ENCODE measurements at places on chromosomes 2 and 18.

- DNase-seq: no peak
These were observed 221.4 kb upstream of the FBXO11 start for GRCh38 chr2:48127612-48128191.

DNA sequence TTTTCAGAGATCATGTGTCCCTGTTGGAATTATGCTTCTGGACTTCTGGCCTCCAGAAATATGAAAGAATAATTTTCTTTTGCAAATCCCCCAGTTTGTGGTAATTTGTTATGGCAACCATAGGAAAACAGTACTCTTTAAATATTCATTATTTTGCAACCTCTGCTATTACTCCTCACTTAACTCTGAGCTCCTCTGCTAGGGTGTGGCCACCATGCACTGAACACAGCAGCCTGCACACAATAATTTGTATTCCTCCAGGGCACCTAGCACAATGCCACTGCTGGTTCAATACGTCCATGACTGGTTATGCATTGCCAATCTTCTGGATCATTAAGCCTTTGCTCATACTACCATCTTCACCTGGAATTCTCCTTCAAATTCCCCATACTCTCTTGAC, 232.0 kb downstream of the CNTNAP5 start:
- no peak for DNase-seq

DNA sequence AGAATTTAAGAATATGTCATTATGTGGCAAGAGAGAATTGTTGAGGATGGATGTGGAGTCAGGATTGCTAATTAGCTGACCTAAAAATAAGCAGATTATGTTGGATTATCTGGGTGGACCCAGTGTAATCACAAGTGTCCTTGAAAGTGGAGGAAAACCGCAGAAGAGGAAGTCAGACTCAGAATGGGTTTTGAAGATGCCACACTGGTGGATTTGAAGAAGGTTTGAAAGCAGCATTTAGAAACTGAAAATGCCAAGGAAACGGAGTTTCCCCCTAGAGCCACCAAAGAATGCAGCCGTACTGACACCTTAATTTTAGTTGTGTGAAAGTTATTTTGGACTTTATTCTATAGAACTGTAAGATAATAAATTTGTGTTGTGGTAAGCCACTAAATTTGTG, 41.6 kb upstream of the DPP10 start:
- DNase-seq: peak; percentile 0

DNA sequence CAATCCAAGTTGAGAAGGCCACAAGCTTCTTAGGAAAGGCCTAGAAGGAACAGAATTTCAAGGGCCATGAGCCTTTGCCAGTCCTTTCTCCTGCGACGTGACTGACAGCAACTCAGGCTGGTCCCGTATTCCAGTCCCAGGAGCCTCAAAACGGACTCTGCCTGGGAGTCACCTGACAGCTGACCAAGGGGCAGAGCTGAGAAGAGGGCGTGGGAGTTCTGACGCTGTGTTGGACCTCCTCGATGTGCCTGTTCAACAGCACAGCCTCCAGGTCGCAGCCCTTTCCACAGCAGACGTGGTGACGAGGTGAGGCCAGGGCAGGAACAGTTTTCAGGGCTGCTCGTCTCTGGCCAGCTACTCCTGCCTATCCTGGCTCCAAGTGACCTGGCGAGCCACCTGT, 37.6 kb downstream of the CENPO start:
- DNase-seq: no peak

GRCh38 chr2:38797250-38797676, 19.3 kb downstream of the GEMIN6 start:
- no peak for DNase-seq

- DNase-seq: no peak
These were observed 29.2 kb downstream of the GALNT1 start for GRCh38 chr18:35610724-35611123.

DNA sequence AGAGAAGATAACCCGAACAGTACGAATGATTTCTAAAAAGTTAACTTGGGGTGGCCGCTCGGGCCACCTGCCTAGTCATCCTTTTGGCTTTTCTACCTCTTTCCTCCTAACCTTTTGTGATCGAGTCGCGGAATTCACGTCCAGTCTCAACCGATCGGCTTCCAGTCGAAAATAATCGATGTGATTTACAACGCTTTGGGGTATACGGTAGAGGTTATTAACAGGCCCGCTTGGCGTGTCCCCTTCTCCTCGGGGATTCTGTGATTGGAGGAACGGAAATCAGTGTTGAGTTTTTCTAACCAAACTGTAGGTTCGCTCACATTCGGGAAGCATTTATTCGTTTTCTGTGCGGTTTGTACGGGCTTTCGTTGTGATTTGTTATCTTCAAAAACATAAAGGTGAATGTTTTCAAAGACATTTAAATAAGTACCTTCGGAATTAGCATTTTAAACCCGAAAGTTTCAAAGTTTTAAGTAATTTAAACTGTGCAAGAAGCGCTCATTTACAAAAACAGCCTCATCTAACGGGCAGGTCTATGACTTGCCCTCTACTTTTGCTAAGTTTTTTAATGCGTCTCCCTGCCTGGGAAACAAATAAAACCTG, 588 bp upstream of the FOXI3 start:
- peak; percentile 8 for DNase-seq

- DNase-seq: peak; percentile 24
These were observed 777 bp downstream of the GALNT3 start for GRCh38 chr2:165793161-165793778.

- DNase-seq: no peak
These were observed 433.3 kb downstream of the NBAS start for GRCh38 chr2:15127876-15128275.

DNA sequence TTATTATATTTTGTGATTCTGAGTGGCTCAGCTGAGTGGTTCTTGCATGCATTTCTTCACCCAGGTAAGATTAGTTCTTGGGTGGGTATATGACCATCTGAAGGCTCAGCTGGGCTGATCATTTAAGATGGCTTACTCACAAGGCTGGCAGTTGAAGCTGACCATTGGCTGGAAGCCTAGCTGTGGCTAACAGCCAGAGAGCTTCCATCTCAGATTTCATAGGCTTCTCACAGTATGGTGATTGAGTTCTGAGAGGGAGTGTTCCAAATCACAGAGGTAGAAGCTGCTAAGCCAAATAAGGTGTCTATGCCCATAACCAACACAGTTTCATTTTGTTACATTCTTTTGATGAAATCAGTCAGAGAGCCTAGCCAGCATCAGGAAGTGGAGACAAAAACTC, 117.4 kb upstream of the RPRM start:
- no peak for DNase-seq

DNA sequence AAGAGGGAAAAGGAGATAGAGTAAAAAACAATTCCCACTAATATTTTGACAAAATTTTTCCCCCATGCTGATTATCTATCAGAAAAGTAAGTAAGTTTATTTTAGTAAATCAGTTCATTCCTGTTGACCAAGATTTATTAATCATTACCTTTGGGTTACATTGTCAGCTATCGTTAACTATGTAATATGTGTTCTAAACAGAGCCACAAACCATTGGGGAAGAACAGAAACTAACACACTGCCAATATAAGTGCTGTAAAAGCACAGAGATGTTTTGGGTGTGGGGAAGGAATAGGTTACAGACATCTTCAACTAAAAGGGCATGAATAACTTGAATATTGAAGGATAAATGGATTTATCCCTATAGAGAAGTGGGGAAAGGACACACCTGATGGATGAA, 42.5 kb upstream of the ACADL start:
- DNase-seq: no peak

DNA sequence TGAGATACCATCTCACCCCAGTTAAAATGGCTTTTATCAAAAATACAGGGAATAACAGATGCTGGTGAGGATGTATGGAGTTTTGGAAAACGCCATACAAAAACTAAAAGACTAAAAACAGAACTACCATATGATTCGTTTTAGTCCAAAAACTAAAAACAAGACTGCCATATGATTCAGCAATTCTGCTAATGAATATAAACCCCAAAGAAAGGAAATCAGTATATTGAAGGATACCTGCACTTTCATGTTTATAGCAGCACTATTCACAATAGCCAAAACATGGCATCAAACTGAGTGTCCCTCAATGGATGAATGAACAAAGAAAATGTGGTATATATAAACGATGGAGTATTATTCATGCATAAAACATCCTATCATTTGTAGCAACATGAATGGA, 224.4 kb upstream of the MC4R start:
- no peak for DNase-seq

DNA sequence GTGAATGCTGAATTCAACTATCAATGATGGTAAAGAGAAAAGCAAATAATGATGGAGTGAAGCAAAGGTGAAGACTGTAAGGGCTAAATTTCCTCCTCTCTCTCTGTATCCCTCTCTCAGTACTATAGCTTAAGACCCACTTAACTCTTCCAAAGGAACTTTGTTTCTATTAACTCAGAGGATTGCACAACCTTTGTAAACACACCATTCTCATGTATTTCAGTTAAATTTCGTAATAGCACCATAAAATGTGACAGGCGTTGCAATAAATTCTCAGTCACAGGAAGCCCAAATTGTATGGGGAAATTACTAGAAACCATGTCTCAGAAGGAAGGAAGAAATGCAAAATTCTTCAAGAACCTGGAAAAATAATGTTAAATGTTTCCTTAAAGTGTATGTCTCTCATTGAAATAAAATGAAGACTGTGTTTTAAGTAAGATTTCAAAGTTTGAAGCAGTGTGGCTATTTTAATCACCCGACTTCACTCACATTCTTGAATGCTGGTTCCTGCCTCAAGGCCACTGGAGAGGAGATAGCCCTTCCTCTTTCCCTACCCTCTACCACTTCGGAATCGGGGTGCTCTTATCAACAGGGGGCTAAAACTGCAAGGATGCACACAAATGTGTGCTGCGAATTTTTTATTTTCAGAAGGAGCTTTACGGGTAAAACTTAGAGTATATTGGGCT, 112.1 kb downstream of the FTCDNL1 start:
- DNase-seq: peak; percentile 91

GRCh38 chr18:45014047-45014501, 333.4 kb downstream of the SETBP1 start:
- no peak for DNase-seq

DNA sequence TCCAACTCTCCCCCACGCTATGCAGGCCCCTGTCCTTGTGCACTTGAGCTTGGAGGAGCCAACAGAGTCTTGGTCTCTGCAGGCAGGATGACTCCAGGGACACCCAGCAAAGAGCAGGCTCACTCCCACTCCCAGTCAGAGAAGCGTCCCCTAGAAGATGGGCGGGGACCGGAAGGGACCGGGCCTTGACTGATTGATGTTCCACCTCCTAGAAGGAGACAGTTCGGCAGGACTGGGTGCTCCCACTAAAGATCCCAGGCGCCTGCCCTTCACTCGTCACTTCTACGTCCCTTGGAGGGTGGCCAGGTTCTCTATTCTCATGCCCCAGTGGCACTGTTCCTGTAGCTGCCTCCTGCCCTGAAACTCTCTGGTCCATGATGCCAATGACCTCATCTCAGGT, 3.2 kb upstream of the SP100 start:
- no peak for DNase-seq

DNA sequence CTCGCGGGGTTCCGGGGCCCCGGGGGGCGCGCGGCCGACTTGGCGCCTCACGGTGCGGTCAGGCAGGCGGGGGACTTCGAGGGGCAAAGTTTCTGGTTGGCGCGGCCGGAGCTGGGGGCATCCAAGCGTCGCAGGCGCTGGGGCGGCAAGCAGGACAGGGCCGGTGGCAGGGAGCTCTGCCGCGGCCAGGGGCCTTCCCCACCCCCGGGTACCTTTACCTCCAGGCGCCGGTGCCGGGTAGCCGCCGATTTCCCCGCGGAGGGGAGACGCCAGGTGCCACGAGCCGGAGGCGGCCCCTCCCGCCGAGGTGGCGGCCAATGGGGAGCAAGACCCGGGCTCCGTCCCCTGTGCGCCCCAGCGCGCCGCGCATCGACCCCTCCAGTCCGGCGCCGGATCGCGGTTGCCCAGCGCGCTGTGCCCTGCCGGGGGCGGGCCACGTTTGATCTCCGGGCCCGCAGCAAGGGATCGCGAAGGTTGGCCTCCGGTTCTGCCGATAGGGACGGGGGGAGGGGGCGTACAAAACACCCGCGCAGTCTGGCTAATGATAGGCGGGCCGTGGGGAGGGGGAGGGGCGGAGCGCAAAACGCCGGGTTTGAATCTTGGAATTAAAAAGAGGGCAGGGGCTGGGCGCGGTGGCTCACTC, at the start of gene ST8SIA5:
ST8SIA5 (minus strand) TSS at position 495 of the 643 bp plus-strand sequence. CDS start 545 bp downstream, outside the sequence.
- no peak for DNase-seq

GRCh38 chr2:136377423-136378382, 259.8 kb upstream of the CXCR4 start:
- no peak for DNase-seq

- DNase-seq: no peak
These were observed 93.5 kb downstream of the TTC27 start for GRCh38 chr2:32721376-32721775.

GRCh38 chr2:7707723-7708122, 790.5 kb downstream of the RNF144A start:
- DNase-seq: no peak

- peak; percentile 46 for DNase-seq
These were observed at the start of gene MTA3 for GRCh38 chr2:42568401-42569115. MTA3 (plus strand) TSS chr2:42568632; CDS start chr2:42568746, 114 bp downstream.

DNA sequence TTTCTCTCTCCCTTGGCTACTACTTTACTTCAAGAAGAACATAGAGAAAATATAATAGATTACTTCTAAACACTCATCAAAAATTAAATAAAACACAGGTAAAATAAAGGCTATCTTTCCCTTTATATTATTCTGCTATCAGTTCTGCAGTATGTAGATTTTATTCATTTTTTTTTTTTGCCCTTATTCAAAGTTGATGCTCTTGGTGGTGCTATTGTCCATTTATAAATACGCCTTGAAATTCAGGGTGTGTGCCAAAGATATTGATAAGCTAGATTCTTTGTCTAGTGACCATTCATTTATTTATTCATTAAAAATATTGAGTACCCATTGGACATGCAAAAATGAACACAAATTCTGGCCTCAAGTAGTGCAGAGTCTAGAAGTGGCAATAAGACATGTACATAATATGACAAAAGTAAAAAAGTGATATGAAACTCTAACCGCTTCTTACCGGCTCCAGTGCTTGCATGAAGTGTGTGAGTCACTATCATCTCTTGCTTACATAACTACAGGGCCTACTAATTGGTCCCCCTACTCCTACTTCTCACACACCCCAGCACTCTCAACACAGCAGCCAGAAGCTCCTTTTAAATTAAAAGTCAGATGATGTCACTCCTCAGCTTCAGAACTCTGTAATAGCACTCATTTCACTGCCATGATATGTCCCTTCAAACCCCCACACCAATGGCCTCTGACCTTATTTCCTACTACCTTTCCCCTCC, 208.3 kb upstream of the FANCL start:
- DNase-seq: peak; percentile 83

GRCh38 chr2:230267556-230267955, 42.0 kb downstream of the SP140 start:
- no peak for DNase-seq
